Stimulated activated naive B cell treated with anti-CD40 and anti-IgM and Interleukin-4, amounts not matched to agents 10 μg/mL and 1 μg/mL and 100 μg/mL, for 72 hours (primary cell): ENCODE measurements at places on chromosomes 5 and 9.

- no peak for DNase-seq
These were observed 196.7 kb downstream of the EBF1 start for GRCh38 chr5:158903006-158903405.

DNA sequence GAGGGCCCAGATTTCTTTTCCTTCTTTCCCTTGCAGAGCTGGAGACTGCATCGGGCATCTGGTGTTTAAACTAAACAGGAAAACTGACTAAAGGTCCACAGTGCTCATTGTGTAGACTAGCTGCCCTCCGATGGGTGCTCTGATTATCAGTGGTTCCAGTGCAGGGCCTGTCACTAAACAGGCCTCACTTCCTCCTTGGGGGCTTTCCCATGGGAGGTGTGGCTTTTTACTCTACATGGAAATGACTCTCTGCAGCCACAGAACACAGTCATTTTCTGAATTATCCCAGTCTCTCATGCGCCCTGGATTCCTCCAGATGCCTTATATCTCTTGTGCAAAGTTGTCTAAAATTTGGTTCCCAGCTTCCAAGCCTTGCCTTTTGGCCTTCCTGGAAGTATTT, 199.2 kb downstream of the TRIO start:
- DNase-seq = peak; percentile 56

DNA sequence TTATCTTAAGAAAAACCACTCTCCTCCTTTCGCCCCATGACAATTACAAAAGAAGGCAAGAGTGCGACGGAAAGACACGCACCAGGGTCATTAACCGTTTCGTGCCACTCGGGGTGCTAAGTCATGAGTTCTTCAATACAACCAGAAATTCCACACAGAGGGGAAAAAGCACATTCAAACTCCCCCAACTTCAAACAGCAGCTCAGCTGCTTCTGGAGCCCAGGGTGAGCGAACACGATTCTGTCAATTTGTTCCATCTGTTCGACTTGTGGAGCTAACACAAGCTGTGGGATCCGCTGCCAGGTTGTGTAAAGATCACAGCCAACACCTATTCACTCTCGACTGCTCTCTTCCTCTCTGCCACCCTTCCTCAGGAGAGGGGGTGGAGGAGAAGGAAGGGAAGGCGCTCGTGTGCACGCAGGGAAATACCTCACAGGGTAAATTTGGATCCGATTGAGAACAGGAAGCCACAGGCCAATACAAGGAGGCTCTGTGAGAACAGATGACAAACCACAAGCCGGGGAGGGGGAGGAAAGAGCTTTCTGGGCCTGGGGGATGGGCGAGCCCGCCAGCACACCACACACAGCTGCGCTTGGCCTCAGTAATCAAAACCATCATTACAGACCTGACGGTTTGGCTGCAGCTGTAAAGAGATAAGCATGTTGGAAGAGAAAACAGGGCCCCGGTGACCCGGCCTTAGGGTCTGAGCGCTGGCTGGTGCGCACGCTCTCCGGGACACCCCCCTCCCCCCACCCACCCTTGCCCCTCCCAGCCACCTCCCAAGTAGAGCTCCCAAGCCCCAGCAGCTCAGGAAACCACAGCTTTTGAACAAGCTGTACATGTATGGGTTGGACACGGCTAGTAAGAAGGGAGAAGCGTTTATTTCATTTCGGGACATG, 54.3 kb downstream of the PTCH1 start:
- DNase-seq = peak; percentile 76

GRCh38 chr9:14432666-14433350, 118.9 kb upstream of the NFIB start:
- DNase-seq = no peak
